T-helper 17 cell (primary cell): ENCODE measurements at places on chromosomes 6 and 20. TPM values are rescaled to one million over a fixed set of nuclear protein-coding genes. Genes with fewer than 3 reads are reported as not detected.

The SLC4A11 gene
- 1.3 TPM for total RNA-seq

The SLC44A4 gene
- total RNA-seq: 0.13 TPM

The NTSR1 gene
- not detected for total RNA-seq

The INSM1 gene
- not detected for total RNA-seq

DNA sequence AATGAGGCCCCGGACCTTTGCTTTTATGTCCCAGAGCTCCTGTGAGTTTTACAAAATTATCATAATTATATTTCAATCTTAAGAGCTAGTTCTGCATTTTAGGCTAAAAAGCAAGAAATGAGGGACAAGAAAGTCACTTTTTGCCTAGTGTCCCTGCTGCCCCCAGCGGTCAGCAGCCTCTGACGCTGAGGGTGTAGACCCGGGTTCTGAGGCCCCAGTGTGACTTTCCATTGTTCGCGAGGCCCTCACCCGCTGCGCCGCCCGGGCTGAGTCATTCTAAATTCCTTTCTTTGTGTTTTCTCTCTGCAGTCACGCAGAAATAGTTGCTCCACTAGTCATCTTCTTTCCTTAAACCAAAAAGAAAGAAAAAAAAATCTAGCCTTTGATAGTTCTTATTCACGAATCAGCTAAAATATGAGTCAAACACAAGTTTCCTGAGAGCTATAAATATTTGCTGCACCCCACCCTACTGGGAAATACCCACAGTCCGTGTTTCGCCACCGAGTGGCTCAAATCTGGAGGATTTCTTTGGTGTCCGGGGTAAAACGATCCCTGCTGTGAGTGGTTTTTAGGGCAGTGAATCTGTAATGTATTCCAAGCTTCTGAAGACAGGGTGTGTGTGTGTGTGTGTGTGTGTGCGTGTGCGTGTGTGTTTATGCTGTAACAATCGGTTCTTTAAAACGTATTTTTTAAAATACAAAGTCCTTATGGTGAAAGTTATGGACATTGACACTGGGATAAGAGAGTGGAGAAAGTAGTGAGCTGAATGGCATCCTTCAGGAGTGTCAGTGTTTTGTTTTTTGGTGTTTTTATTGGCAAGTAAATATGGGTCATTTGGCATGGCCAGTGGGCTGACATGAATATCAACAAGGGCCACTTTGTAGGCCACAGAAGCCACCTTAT lies 59.7 kb upstream of the EEF1A1 start:
- peak; percentile 27 for DNase-seq
- peaks cover 17% of the 10 kb centered on the region for H3K4me1 ChIP-seq
- H3K27ac ChIP-seq: peak overlapping the region; percentile 92

DNA sequence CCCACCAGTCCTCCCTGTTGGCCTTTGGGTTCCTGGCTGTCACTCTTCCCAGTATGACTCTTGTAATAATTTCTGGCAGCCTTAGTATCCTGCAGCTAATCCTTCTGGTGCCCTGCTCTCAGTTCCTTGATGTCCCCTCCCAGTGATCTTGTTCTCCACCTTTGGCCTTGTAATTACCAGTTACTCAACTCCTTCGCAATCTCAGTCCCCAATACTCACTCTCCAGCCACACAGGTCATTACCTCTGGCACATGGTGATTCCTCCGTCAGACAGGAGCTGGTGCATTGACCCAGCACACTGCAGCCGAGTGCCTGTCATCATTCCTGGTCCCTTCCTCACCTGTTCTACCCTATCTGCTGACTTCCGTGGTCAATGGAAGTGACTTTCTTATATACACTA lies 101.4 kb downstream of the FAM120B start:
- no peaks in the 10 kb centered on the region for H3K27me3 ChIP-seq
- peaks cover 4% of the 10 kb centered on the region for H3K36me3 ChIP-seq
- H3K4me3 ChIP-seq: no peak overlapping the region
- no peak overlapping the region for H3K27ac ChIP-seq

- DNase-seq: no peak
- peaks cover 5% of the 10 kb centered on the region for H3K4me1 ChIP-seq
- peaks cover 90% of the 10 kb centered on the region for H3K27me3 ChIP-seq
- H3K4me3 ChIP-seq: no peak overlapping the region
- H3K36me3 ChIP-seq: peaks cover 6% of the 10 kb centered on the region
- no peak overlapping the region for H3K27ac ChIP-seq
Observed at GRCh38 chr6:39327507-39327906, 5.0 kb upstream of the KCNK16 start.

- peaks cover 6% of the 10 kb centered on the region for H3K4me1 ChIP-seq
- H3K4me3 ChIP-seq: no peak overlapping the region
- H3K27ac ChIP-seq: no peak overlapping the region
- peaks cover 67% of the 10 kb centered on the region for H3K27me3 ChIP-seq
- peaks cover 5% of the 10 kb centered on the region for H3K36me3 ChIP-seq
- DNase-seq: no peak
Observed at GRCh38 chr6:99739526-99739925, 132.9 kb downstream of the PRDM13 start.

- H3K4me1 ChIP-seq: no peaks in the 10 kb centered on the region
- H3K36me3 ChIP-seq: no peaks in the 10 kb centered on the region
- no peak overlapping the region for H3K4me3 ChIP-seq
- no peak for DNase-seq
- no peak overlapping the region for H3K27ac ChIP-seq
Observed at GRCh38 chr6:140385679-140386078, 1011.2 kb upstream of the CITED2 start.

DNA sequence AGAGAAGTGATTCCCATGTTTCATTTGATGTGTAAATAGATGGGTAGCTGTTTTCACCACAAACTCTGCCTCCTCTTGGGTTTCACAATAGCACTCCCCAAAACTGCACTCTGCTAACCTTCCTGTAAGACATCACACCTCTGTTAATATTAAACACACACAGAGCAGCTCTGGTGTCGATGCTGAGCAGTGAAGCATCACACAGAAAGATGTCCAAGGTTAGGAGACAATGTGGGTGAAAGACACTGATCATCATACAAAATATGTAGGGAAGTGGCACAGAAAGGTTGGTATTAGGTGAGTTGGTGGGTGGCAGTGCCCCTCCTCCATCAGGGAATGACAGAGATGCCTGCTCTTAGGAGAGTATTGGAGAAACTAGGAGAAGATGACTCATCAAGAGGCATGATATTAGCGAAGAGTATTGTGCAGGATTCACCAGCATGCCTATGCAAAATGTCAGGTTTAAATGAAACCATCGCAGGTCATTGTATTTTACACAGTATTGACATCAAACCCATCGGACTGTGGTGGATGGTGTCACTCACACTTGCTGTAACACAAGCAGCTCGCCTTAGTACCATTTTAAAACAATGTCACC lies 199.7 kb downstream of the TBXT start:
- H3K4me3 ChIP-seq: no peak overlapping the region
- no peaks in the 10 kb centered on the region for H3K4me1 ChIP-seq
- DNase-seq: no peak
- H3K36me3 ChIP-seq: no peaks in the 10 kb centered on the region
- H3K27me3 ChIP-seq: peaks cover 20% of the 10 kb centered on the region
- H3K27ac ChIP-seq: no peak overlapping the region

DNA sequence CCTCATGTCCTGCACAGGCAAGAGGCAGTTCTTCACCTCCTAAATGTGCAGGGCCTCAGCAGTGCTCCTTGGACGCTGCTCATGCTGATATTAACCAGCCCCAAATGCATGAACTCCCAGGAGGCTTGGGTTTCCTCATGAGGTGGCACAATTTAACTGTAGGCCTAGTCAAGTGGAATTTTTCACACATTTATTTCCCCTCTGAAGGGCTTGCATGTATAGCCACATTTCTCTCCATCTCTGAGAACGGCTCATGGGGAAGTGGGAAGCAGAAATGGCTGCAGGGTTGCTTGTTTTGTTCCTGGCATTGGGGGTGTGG lies 72.8 kb upstream of the PAX1 start:
- H3K4me1 ChIP-seq: no peaks in the 10 kb centered on the region
- DNase-seq: no peak
- no peak overlapping the region for H3K27ac ChIP-seq

- H3K36me3 ChIP-seq: peaks cover 6% of the 10 kb centered on the region
- peak overlapping the region; percentile 87 for H3K27ac ChIP-seq
- H3K27me3 ChIP-seq: no peaks in the 10 kb centered on the region
- no peak for DNase-seq
Observed at GRCh38 chr20:35718972-35719635, 19.9 kb downstream of the ROMO1 start.

GRCh38 chr6:6997263-6998193 lies 110.2 kb upstream of the RREB1 start:
- no peak for DNase-seq
- H3K36me3 ChIP-seq: no peaks in the 10 kb centered on the region
- no peak overlapping the region for H3K4me3 ChIP-seq

DNA sequence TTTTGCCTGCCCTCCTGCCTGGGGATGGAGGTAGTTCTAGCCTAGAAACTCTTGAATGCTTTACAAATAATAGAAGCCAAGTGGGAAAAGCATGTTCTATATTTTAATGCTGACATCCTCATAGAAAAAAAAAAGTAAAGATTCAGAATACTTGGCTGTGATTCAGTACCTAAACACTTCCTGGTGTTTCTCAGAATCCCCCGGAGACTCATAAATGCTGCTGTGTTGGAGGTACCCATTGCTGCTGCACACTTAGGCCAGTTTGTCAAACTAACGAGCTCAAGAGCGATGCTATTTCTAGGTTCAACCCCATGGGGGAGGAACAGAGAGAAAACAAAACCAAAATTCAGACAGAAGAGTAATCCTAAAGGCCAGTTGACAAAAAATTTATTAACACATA lies 38.8 kb upstream of the ZFP64 start:
- no peak overlapping the region for H3K27ac ChIP-seq
- no peak overlapping the region for H3K4me3 ChIP-seq
- no peaks in the 10 kb centered on the region for H3K36me3 ChIP-seq
- H3K4me1 ChIP-seq: peaks cover 3% of the 10 kb centered on the region
- DNase-seq: no peak

GRCh38 chr6:74939151-74939708 lies 266.6 kb downstream of the COL12A1 start:
- no peak overlapping the region for H3K4me3 ChIP-seq
- no peak overlapping the region for H3K27ac ChIP-seq
- H3K36me3 ChIP-seq: no peaks in the 10 kb centered on the region
- H3K4me1 ChIP-seq: no peaks in the 10 kb centered on the region
- H3K27me3 ChIP-seq: no peaks in the 10 kb centered on the region
- DNase-seq: no peak

- H3K27me3 ChIP-seq: peaks cover 50% of the 10 kb centered on the region
- peaks cover 6% of the 10 kb centered on the region for H3K4me1 ChIP-seq
- H3K27ac ChIP-seq: no peak overlapping the region
- no peak for DNase-seq
Observed at GRCh38 chr20:5486377-5487054, 169.8 kb upstream of the PROKR2 start.

- H3K4me1 ChIP-seq: no peaks in the 10 kb centered on the region
- H3K4me3 ChIP-seq: no peak overlapping the region
- DNase-seq: no peak
- H3K27me3 ChIP-seq: peaks cover 6% of the 10 kb centered on the region
- no peak overlapping the region for H3K27ac ChIP-seq
Observed at GRCh38 chr6:47420394-47421371, 56.9 kb upstream of the CD2AP start.
